Stimulated activated naive CD8-positive, alpha-beta T cell treated with anti-CD3 and anti-CD28 coated beads, Interleukin-15, amount 100 ng/mL, for 72 hours (primary cell): ENCODE measurements at places on chromosomes 2 and 18.
A peak's percentile ranks its signal among the peaks of the same experiment; 100 is the strongest.

DNA sequence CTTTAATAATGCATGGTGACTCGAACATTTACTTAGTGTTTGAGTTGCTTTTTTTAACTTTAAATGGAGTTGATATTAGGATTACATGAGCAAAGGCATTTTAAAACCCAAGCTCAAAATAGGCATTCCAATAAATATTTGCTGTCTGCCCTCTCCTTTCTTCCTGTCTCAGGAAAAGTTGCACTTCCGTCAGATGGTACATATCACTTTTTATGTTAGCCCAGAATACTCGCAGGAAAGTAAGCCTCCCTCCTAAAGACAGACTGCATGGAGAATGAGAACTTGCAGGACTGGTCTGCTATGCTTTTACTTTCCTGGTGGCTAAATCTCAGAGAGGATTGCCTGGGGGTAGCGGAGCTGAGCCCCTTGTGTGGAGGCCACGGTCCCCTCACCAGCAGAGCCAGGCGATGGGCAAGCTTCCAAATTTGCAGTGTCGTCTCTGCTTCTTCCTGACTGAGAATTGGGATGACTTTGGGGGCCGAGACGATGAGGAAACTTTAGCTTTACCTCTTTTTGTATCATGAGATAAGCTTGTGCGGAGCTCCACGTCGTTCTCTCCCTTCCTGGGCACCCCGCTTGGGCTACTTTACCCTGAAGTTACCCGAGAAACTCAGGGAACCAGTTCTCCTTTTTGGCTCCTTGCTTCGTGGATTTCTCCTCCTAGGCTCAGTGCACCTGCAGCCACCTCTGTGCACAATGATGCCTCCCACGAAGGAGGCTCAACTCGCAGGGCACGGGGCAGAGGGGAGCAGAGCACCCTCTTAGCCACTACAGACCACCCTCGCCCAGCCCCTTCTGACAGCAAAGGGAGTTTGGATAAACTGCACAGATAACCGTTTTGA, 223.3 kb downstream of the SH3RF3 start:
- no peak for DNase-seq

GRCh38 chr2:200624026-200624425, 38.2 kb downstream of the AOX1 start:
- no peak for DNase-seq

- DNase-seq, result no peak
These were observed 35.9 kb downstream of the SH3BP4 start for GRCh38 chr2:234987754-234988153.

DNA sequence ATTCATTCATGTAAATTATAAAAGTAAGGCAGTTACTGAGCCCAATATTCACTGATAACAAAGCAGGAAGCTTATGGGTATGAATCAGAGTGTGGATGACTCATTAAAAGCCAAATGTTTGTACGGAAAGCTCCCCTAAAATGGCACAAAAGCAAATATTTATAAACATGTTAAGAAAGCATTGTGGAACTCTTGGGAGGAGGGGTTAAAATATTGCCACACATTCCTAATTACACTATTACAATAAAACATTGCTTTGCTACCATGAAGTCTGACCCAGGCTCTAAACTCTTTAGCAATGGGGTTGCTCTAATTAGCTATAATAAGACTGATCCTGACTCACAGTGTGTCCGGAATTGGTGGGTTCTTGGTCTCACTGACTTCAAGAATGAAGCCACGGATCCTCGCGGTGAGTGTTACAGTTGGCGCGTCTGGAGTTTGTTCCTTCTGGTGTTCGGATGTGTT, 110.9 kb downstream of the NAB1 start:
- no peak for DNase-seq

- DNase-seq, result no peak
These were observed 64.7 kb downstream of the RAPH1 start for GRCh38 chr2:203470371-203470770.

- DNase-seq, result no peak
These were observed 587.2 kb upstream of the PKDCC start for GRCh38 chr2:41460661-41461060.

DNA sequence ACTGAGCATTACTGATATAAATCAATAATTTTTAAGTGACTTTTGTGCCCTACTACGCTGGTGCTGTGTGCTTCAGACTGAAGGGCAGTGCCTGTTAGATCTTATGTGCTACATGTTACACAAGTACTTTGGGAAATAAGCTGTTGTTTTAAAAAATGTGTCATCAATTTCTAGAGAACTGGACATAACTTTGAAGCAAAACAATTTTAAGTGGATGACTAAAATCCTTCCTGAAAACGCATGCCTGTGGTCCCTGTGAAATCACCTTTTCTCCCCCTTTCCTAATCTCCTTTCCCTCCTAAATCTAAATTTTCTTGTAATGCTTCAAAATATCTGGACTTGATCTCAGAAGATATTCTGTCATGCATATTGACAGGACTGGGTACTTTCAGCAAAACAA, 7.1 kb upstream of the IL1RL1 start:
- no peak for DNase-seq

GRCh38 chr2:182541268-182541667, 114.4 kb upstream of the PDE1A start:
- no peak for DNase-seq

- no peak for DNase-seq
These were observed 610 bp downstream of the SPC25 start for GRCh38 chr2:168889635-168890005.

DNA sequence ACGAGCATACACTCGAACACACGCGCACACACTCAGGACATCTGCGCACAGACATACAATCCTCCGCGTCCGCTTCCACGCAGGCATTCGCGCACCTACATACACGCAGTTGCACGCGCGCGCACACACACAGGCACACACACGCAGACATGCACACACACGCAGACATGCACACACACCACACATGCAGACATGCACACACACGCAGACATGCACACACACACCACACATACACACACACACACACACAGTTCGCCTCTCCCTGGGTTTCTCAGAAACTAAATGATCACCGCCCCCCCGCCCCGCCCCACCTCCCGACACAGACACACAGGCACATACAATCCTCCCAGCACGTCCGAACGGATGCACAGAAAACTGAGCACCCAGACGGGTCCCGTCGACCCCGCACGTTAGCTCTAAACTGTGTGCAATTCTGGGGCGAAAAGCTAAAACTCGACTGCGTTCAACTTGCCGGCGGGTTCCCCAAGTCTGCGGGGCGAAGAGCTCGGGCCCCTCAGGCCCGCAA, 1.0 kb downstream of the EPHA4 start:
- DNase-seq, result no peak

DNA sequence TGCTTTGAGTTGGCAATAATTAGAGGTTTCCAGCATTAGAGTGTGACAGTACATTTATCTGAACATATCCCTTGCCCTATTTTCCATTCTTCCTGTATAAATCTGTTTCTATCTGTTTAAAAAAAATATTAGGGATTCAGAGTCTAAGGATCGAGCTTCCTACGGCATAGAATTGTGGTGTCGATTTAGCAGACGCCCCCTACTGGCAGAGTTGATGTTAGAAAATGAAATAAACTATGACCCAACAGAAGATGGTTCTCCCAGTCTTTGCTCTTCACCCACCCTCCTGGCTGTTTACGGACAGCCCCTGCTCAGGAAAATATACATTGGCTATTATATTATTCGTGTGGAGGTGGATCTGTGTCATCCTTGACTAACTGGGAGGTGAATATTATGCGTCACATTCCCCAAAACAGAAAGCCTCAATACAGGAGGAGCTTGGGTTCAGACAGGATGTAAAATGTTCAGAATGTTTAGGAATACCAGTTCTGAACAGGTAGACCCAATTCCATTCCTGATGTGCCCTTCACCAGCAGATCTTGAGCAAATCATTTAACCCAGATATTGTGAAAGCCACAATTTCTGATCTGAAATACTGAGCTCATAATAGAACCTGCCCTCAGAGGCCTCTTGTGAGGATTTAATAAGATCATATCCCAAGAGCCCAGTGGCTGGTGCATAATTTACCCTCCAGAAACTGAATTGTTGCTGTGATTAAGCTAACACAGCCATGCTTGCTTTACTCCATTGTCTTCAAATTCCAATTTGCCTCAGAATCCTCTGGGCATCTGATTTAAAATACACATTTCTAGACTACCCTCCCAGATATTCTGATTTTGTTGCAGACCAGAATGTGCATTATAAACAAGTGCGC, 10.8 kb upstream of the ERMN start:
- DNase-seq, result peak; percentile 31

DNA sequence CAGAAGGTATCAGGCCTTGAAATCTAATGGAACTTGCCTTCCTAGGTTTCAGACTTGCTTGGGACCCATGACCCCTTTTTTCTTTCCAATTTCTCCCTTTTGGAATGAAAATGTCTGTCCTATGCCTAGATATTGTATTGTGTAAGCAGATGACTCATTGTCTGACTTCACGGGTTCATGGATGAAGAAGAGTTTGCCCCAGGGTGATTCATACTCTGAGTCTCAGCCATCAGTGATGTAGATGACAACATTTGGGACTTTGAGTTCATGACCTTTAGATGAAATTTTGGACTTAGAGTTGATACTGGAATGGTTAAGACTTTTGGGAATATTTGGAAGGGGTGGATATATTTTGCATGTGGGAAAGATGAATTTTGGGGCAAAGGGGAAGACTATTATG, 11.2 kb upstream of the SCYGR5 start:
- no peak for DNase-seq

GRCh38 chr2:238853218-238853617, 5.3 kb downstream of the TWIST2 start:
- no peak for DNase-seq

DNA sequence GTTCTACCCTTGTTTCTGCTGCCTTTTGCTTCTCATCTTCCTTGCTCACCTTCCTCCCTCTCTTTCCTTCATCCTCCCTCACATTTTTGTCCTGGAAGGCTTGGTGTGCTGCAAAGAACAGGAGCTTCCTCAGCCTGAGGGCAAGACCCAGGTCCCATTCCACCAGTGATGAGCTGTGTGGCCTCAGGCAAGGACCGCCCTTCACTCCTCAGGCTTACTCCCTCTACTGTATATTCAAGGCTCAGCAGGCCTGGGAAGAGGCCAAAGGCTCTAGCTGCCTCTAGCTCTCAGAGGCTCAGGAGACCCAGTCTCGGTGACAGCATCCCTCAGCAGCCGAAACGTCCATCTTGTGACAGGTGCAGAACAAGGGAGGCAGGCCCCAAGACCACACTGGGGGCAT, 97.5 kb downstream of the MRO start:
- no peak for DNase-seq

GRCh38 chr2:86480105-86480504, 38.9 kb downstream of the KDM3A start:
- no peak for DNase-seq

GRCh38 chr18:79889569-79889968, 61.9 kb downstream of the SLC66A2 start:
- no peak for DNase-seq
